ENCODE measurements at places on chromosomes 7 and 10.

DNA sequence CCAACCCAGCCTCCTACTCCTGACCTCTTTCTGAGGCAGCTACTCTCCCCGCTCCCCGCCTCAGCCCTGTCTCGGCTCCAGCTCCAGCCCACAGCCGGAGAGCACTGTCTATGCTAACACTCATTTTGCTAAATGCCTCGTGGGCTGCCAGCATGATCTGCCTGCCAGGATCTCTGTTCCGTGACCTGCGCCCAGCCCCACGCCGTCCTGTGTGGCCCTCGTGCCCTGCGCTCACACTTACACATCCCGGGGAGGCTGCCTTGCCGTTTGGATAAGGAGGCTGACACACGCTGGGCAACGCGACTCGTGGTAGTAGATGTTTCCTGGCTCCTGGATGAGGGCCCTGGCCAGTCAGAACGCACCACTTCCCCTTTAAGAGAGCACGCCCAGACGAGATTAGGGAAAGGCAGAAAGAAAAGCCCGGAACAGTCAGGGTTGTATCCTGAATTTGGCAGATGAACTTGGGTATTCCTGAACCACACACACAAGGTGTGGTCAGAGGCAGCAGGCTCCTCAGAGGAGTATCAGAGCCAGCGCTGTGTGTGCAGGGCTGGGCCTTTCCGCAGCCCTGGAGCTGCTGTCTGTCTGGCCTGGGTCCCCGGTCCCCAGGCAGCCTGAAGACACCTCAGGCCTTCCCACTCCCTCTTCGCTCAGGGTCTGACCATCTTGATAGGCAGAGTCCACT lies 97.7 kb upstream of the EFCAB10 start:
- DNase-seq, result no peak

- no peak for DNase-seq
These were observed 2.7 kb upstream of the ZCCHC24 start for GRCh38 chr10:79447911-79448731.

DNA sequence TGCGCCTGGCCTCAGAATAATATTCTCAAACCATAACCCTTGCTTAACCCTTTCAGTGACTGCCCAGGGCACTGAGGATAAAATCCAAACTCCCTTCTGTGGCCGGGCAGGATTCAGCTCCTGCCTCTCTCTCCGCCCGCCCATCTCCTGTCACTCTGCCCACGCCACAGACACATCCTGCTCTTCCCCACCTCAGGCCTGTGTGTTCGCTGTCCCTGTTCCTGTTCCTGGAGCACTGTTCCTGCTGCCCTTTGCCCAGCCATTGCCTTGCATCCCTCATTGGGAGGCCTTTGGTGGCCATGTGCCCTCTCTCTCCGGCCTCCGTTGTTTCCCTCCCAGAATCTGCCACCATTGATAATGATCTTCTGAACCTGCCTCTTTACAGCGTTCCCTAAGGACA lies 108.8 kb downstream of the SH3PXD2A start:
- DNase-seq, result peak; percentile 26

GRCh38 chr10:47067949-47068940 lies 157.0 kb downstream of the PTPN20 start:
- DNase-seq, result no peak

DNA sequence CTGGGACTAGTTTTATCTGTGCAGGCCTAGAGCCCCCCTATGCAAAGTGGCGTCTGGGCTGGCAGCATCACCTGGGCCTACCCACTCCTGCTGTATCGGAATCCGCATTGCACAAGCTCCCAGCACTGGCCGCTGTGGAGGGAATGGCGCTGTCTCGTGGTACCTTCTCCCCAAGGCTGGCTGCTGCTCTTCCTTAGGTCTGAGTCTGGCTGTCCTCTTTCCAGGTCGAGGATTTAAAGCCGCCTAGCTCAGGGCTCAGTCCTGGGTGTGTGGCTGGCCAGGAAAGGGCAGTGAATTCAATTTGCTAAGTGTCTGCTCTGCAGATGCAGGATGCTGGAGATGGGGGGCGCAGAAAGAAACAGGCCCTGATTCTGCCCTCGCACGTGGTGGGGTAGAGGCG lies 44.7 kb downstream of the MGMT start:
- no peak for DNase-seq

DNA sequence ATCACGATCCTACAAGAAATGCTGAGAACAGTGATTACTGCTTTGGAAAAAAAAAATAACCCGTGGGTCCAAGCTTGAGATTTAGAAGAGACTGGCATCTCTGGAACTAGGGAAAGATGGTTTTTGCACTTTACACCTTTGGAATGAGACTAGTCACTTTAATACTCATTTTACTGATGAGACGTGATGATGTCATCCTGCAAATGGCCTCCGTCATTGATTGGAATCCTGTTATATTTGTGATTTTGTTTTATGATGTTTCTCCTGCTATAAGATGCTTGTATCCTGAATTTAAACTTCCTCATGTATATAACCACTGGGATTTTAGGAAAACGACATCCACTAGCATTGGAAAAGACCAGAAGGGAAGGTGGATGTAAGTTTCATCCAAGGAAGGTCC lies 361.3 kb upstream of the AOAH start:
- no peak for DNase-seq

DNA sequence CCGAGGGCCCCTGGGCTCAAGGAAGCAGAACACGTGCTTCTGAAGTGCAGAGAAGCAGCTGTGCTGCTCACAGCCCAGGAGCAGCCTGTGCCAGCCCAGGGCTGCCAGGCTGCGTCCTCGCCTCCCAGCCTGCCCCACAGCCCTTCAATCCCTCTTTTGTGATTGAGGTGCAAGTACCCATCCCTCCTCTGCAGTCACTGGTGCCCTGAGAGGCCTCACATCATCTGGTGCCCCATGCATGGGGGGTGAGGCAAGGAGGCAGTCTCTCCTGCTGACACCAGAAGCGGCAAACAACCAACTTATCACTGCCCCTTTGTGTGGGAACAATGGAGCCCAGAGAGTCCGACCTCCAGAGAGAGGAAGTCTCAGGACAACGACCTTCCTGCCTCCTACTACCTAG lies 49.8 kb upstream of the FGFR2 start:
- DNase-seq, result no peak
